ENCODE measurements at places on chromosomes 2 and 18.
A peak's percentile ranks its signal among the peaks of the same experiment; 100 is the strongest.

DNA sequence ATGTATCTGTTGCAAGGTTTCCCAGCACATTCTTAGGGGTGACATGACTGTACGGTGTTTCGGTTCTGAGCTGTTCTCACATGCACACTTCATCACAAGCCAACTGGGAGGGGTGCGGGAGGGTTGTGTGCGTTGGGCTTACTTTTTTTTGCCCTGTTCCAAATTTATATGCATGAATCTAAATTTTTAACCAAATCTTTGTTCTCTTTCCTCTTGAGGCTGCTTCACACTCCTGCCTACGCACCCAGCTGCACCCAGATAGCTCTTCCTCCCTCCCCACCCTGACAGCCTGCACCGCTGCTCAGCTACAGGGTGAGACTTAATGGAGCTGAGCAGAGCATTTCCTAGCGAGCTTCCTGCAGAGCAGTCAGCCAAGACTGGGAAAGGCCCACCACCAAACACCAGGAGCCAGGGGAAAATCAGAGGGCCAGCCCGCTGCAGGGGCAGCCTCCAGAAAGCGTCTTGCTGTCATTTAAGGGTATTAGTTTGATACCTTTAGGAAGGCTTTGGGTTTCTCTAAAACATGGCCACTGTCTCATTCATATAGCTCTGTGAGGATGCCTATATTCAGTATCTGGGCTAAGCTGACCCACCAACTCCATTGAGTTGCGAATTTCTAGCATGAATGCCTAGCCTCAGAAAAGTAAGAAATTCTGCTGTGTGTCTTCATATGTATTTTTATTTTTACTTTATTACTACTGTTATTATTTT lies 84.5 kb downstream of the POU3F3 start:
- no peak for DNase-seq

- DNase-seq, result no peak
Observed at GRCh38 chr2:107743274-107743673, 83.4 kb upstream of the RGPD4 start.

GRCh38 chr2:192051533-192051932 lies 143.2 kb downstream of the TMEFF2 start:
- peak; percentile 90 for DNase-seq

- DNase-seq, result no peak
Observed at GRCh38 chr18:79939096-79939495, 12.4 kb downstream of the SLC66A2 start.

- DNase-seq, result no peak
Observed at GRCh38 chr18:58216071-58216481, 172.1 kb downstream of the NEDD4L start.
